ENCODE measurements at places on chromosomes 13 and 19.

GRCh38 chr13:67138970-67139369, 91.2 kb downstream of the PCDH9 start:
- DNase-seq, result no peak

DNA sequence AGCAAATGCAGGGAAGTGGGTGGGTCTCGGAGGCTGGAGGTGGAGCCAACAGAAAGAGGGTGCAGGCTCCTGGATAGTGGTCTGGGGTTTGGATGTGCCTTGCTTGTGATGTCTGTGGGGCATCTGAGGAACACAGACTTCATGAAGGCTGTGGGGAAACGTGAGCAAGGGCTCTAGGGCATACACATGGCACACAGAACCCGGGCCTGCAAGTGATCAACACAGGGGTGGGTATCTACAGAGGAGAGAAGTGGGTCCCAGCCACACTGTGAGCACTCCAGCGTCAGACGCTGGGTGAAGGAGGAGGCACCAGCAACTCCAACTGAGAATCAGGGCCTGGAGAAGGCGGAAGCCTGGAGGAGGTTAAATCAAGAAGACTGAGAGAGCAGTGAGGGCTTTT, 5.4 kb upstream of the UBE2M start:
- no peak for DNase-seq

DNA sequence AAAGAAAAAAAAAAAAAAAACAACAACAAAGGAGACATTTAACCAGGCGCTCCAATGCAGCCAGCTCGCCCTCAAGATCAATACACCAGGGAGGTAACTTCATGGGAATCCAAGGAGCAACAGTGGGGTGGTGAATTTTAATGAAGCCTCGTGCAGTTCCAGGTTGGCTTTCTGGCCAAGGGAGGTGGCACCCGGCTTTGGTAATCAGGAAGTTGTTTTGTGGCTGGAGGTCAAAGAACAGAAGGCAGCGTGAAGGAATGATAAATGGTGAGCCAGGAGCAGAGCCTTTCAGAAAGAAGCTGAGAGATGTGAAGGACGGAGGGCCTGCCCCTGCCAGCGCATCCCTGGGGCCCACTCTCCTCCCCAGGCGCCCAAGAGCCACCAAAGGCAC, 188.2 kb upstream of the TSC22D1 start:
- DNase-seq, result no peak

- no peak for DNase-seq
Observed at GRCh38 chr13:94217370-94217769, 262.1 kb downstream of the DCT start.

DNA sequence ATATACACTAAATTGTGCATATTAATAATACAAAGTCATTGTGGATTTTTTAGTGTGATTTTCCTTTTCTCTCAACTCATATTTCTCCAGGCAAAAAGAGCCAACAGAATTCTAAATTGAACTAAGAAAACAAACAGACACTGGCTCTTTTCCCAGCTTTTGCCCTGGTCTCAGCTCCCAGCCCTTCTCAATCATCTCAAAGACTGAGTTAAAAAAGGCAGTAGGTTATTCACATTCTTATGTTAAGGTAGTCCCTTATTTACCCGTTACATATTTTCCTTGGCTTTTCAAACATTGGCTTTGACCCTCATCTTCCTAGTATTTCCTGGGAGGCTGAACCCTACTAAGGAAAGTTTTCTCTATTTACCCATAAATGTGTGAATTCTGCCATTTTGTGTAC, 753.6 kb downstream of the LIG4 start:
- DNase-seq, result no peak

GRCh38 chr19:31231237-31231636, 118.0 kb downstream of the TSHZ3 start:
- no peak for DNase-seq

DNA sequence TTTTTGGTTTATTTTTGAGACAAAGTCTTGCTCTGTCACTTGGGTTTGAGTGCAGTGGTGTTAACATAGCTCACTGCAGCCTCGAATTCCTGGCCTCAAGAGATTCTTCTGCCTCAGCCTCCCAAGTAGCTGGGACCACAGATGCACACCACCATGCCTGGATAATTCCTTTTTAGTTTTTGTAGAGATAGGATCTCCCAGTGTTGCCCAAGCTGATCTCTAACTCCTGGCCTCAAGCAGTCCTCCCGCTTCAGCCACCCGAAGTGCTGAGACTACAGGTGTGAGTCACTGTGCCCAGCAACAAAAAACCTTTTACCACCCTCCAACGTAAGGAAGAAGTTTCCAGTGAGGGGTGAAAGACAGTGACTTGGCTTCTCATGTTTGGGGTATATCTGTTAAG, 81.1 kb upstream of the TSHZ3 start:
- no peak for DNase-seq

DNA sequence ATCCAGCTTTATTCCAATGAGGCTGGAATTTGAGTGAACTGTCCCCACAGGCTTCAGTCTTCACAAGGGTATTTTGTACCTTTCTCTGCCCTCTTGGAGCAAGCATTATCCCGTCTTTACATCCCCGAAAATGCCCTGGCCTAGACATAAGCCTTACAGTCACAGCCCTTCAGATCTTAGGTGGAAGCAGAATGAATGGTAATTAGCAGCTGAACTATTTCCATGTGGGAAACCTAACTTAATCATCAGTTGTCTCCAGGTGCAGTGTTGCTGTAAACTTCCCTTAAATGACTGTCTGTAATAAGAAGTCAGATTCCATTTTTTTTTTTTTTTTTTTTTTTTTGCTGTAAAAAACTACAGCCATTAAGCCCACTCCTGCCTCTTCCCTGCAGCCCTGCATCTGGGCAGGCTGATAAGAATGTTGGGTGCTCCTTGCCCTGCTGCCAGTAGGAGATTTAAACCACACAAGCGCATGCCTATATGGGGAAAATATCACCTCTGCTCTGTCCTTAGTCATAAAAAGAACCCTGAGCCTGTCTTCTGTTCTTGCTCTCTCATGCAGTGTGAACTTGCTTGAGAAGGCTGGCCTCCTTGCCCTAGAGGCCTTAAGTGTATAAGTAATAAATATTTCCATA, 426.8 kb upstream of the SLITRK5 start:
- no peak for DNase-seq

DNA sequence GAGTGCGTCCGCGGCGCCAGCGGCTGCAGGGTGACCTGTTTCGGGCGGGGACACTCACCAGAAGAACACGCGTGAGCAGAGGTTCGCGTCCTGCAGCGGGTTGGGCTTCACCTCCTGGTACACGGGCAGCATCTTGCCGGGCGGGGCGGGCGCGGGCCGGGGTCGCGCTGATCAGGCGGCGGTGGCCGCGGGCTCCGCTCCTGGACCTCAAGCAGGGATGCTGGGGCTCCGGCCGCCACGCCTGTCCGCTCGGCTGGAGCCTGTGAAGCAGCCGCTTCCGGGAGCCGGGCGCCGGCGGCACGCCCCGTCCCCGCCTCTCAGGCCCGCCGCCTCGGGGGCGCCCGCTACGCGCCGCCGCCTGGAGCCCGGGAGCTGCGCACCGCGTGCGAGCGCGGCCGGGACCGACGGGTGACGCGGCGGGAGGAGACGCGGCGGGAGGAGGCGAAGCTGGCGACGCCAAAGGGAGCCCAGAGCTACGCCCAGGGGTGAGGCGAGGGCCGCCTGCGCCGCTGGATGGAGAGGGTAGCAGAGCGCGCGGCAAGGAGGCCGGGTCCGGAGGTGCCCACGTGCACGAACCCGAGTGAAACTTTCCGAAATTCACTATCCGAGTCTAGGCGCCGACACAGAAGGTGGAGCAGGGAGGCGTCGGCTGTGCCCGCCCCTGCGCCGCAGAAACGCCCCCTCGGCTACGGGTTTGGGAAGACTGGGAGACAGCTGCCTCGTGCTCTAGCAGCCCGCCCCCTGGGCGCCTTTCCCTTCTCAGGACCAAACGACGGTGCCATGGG, at the start of gene ABCC4:
Gene ABCC4, minus strand, starts transcription at position 269 of the 785 bp plus-strand sequence. Its CDS starts 137 bp downstream, at position 132.
- DNase-seq, result peak; percentile 54

- DNase-seq, result no peak
Observed at GRCh38 chr13:100600915-100601314, 12.3 kb upstream of the GGACT start.

- DNase-seq, result no peak
Observed at GRCh38 chr13:68173111-68173510, 943.0 kb upstream of the PCDH9 start.

GRCh38 chr13:33697926-33698325, 120.0 kb upstream of the RFC3 start:
- no peak for DNase-seq

- DNase-seq, result no peak
Observed at GRCh38 chr13:110244071-110244830, 62.7 kb downstream of the COL4A1 start.

- no peak for DNase-seq
Observed at GRCh38 chr13:102846261-102847015, 606 bp downstream of the ERCC5 start.

DNA sequence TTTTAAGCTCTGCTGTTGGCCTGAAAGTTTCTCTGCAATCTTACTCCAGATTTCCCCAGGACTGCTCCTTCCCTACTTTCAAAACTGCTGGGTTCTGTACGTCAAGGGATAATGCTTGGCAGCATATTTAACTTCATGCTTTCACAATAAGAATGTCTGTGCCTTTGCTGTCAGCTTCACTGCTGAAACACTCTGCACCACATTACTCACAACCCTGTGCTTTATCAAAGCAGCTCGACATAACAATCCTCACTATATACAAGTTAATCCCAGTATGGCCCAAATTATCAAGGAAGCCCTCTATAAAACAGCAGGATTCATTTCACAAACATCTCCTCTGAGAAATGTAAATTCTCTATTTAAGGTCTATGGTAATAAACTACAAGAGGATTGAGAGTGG, 17.5 kb downstream of the LATS2 start:
- no peak for DNase-seq

GRCh38 chr19:1445185-1445931, 4.6 kb upstream of the APC2 start:
- DNase-seq, result peak; percentile 60

- no peak for DNase-seq
Observed at GRCh38 chr13:31846961-31847752, 107.8 kb downstream of the RXFP2 start.

- DNase-seq, result no peak
Observed at GRCh38 chr13:95099541-95099940, 201.7 kb downstream of the ABCC4 start.

- DNase-seq, result no peak
Observed at GRCh38 chr13:46160471-46161066, 21.4 kb downstream of the LCP1 start.

GRCh38 chr19:41193430-41194156, 574 bp downstream of the CYP2S1 start:
- DNase-seq, result no peak

DNA sequence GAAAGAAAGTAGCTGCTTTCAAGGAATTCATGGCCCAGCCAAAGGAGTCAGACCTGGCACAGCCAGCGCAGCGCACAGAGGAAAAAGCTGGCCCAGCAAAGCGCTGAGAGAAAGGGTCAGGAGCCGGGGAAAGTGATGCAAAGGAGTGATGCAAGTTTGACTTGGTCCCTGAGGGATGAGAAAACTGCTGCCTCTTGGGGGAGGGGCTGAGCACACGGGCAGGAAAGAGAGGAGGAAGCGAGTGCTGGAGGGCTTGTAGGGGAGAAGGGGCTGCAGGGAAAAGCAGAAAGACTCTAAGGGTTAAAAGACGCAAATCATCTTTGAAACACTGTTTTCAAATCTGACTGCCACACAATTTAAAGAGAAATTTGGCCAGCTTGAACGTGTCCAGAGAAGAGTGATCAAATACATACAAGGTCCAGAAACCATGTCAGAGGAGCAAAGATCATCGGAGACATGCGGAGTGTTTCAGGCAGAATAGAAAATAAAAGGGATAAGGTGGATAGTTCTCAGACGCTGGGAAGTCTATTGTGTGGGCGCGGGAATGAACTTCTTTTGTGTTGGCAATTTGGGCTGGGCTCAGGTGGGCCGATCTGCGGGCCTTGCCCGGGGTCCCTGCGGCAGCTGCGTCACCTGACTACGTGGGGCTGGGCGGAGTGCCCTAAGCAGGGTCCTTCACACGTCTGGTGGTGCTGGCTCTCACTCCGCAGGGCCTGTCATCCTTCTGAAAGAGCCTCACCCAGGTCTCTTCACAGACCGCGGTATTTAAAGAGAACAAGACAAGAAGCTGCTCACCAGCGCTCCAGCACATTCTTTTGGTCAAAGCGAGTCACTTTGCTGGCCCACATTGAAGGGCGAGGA, 18.1 kb downstream of the N4BP2L1 start:
- DNase-seq, result no peak

DNA sequence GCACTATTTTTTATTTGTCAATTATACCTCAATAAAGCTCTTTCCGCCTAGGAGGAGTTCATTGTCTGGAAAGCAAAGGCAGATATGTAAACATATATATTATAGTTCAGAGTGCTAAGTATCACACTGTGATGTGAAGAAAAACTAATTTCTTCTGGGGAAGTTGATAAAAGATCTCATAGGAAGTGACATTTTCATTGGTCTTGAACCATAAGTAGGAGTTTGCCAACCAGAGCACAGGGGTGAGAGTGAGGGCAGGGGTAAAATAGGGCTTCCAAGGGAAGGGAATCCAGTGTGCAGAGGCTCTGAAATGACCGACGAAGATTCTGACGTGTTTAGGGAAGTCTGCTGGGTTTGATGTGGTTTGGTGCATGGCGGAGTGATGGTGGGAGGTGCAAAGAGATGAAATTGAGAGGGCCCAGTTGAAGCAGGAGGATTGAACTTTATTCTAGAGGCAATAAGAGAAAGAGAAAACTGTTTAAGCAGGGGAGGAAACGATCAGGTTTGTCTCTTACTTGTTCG, 780 bp upstream of the GTF2F2 start:
- DNase-seq, result peak; percentile 40

DNA sequence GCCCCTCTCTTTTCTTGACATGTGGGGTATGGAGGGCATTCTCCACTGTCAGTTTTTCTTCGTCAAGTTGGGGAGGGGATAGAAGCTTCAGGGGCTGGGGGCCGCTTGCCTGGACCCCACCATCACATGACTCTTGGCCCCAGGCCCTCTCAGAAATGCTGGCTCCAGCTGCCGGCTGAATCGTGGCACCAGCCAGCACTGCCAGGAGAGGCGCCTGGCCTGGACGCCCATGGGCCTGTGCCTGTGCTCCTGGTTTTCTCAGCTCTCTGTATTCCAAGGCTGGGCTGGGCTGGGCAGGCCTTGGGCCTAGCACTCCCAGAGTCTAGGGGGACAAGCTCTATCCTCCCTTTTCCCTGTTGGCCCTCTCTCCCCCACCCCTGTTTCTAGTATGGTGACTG, 38.6 kb downstream of the LYL1 start:
- no peak for DNase-seq

- DNase-seq, result no peak
Observed at GRCh38 chr13:77674852-77675251, 22.6 kb upstream of the SLAIN1 start.

- no peak for DNase-seq
Observed at GRCh38 chr19:16772841-16773240, 53.2 kb downstream of the NWD1 start.

GRCh38 chr13:114105521-114106225, 26.8 kb downstream of the RASA3 start:
- no peak for DNase-seq

- DNase-seq, result no peak
Observed at GRCh38 chr13:23921451-23921888, 24.2 kb upstream of the C1QTNF9B start.

- peak; percentile 73 for DNase-seq
Observed at GRCh38 chr19:10603084-10603872, 16.2 kb upstream of the AP1M2 start.

GRCh38 chr13:51243832-51244231, 21.6 kb downstream of the FAM124A start:
- DNase-seq, result no peak

GRCh38 chr19:41887711-41888382, 4.9 kb downstream of the ARHGEF1 start:
- peak; percentile 71 for DNase-seq

- DNase-seq, result no peak
Observed at GRCh38 chr13:39148513-39148961, 110.3 kb downstream of the NHLRC3 start.

- DNase-seq, result no peak
Observed at GRCh38 chr13:106714271-106714982, 146.5 kb upstream of the ARGLU1 start.

Measured in stimulated activated CD4-positive, alpha-beta T cell treated with anti-CD3 and anti-CD28 coated beads, Interleukin-15, amount 100 ng/mL, for 1 hour (primary cell).